Amygdala (tissue), 56 donors: ENCODE measurements at places on chromosomes 16 and 17.

DNA sequence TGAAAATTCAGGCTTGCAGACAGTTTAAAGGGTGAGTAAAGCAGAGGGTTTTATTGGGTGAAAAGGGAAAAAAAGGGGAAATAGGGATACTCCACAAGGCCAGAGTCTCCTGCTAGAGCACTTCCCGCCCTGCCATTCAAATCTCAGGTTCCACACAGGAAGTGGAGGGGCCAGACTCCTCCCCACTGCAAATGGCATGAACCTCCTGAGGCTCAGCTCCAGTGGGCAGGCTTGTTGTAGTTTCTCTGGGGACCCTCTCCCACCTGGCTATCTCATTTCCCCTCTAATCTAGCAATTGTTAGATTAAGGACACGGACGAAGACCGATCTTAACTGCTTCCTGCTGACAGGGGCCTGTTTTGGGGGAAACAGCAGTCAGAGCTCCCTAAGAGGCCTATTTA lies 43.4 kb downstream of the TAOK1 start:
- DNase-seq = no peak

DNA sequence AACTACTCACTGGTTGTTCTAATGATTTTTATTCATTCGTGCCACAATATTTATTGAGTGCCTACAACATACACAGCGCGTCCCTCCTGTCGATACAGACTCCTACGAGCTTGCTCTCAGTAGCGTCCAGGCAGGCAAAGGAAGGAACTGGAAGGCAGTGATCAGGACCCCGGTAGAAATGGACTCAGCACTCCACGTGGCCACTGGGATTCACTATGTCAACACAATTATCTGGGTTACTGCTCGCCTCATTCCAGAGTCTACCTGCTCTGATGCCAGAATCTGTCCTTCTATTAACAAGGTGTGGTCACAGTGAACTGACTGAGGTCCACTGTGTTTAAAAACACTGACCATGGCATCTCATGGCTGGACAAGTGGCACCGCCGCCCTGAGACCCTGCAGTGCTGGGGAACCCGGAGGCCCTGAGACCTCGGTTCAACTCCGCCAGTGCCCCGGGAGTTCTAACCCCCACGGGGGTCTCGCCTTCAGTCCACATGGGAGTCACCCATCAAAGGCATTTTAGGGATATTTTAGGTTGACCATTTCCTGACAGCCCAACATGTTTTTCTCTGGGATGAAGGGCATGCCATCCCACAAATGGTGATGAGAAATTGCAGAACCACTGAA lies 71.4 kb downstream of the ZFHX3 start:
- no peak for DNase-seq

DNA sequence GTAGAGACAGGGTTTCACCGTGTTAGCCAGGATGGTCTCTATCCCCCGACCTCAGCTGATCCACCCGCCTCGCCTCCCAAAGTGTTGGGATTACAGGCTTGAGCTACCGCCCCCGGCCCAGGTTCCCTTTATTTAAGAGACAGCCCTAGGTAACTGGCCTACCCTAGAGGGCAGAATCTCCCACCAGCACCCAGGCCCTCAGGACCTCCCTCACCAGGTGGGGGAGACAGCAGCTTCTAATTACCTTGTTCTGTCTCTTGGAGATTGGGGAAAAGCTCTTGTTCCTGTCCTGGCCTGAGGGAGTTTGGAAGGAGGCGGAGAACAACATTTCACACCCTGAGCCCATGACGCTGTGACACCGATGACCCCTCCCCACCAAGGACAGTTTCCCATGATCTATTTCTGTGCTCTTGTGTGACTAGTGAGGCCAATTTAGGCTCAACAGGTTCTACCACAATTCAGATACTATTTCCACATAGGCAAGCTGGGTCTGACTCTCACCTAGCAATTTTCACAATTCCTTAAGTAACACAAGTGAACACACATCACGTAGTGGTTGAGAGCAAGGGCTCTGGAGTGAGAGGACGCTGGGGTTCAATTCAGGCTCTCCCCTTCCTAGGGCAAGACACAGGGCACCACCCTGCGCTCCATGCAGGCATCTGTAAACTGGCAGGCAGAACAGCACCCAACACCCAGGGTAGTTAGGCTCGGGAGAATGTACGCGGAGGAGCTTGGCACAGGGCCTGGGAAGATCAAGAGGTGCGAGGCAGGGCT lies 20.4 kb downstream of the HDAC5 start:
- DNase-seq = no peak

- no peak for DNase-seq
These were observed 12.8 kb downstream of the LRRC36 start for GRCh38 chr16:67339453-67339852.

- peak; percentile 14 for DNase-seq
These were observed at the start of gene YBX2 for GRCh38 chr17:7294614-7295153. TSS of gene YBX2 (minus strand) at chr17:7294639. CDS start at chr17:7294500, 139 bp downstream.

GRCh38 chr17:75509528-75510258 lies 5.6 kb downstream of the CASKIN2 start:
- no peak for DNase-seq

- no peak for DNase-seq
These were observed 105.2 kb downstream of the C16orf95 start for GRCh38 chr16:87212026-87212425.

- no peak for DNase-seq
These were observed 8.6 kb downstream of the ABCA3 start for GRCh38 chr16:2331931-2332267.

DNA sequence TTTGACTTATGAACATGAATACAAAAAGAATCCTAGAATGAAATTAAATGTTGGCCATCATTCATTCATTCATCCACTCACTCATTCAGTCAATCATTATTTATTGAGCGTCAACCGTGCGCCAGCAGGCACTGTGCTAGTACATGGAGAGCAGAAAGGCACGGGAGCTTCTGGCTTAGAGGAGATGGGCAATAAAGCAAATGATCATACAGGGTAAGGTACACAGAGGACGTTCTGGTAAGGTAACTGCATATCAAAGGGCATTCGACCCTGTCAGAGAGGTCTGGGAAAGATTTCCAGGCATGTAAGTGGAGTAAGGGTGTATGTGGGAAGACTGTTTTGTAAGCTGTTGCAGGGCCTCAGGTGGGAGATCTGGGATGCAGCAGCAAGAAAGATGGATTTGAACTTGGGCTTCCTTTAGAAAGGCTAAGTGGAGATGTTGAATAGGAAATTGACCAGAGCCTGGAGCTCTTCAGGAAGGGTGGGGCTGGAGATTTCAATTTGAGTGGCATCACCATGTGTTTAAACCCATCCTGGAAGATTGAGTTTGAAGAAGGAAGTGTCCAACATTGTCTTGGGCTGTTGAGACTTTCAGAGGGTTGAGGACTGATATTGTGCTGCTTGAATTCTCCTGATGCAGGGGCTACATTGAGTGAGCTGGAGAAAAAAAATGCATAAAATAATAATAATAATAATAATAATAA lies 2.8 kb upstream of the MSI2 start:
- DNase-seq = no peak

GRCh38 chr16:67537636-67538591 lies 9.3 kb downstream of the RIPOR1 start:
- no peak for DNase-seq

DNA sequence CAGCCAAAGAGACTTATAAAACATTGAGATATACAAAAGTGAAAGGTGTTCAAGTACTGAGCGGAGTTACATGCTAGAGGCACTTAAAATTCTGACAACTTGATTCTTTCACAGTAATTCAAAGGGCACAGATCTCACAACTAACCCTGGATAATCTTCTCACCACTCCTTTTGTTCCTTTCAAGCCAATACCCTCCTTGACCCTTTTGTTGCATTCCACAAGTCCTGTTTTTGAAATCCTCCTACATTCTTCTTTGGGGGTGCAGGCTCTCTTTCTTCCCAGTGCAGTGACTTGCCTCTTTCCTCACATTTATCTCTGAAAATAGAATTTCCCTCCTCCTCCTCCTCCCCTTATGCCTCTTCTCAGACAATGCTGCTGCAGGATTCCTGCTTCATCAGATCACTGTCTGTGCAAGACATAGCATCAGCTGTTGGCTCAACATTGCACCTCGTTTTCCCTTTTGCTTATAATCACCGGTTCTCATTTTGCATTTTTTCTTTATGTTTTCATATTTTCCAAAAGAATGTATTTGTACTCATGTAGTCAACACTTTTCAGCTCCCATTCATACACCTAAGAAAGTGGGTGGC lies 199.3 kb downstream of the CDH8 start:
- no peak for DNase-seq

- DNase-seq = no peak
These were observed 42.5 kb downstream of the TMEM11 start for GRCh38 chr17:21171309-21171922.

- DNase-seq = no peak
These were observed 14.4 kb downstream of the OR1A1 start for GRCh38 chr17:3221850-3222249.

GRCh38 chr16:12296406-12296805 lies 319.9 kb downstream of the SNX29 start:
- no peak for DNase-seq

GRCh38 chr16:4465977-4466779 lies 8.2 kb downstream of the NMRAL1 start:
- no peak for DNase-seq

DNA sequence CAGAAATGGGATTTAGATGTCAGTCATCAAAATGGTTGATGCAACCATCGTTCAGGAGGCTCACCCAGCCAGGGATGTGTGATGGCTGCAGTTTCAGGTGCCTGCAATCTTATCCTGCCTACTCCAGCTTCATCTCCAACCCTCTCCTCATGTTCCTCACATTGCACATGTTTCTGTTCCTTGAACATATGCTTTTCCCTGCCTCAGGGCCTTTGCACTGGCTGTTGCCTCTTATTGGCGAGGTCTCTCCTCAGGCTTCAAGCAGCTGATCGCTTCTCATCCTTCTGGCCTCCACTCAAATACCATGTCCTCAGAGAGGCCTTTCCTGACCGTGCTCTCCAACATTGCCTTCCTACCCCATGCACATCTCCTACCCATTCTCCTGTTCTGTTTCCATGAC lies 24.6 kb downstream of the ARSG start:
- DNase-seq = no peak

GRCh38 chr16:4882633-4883285 lies 35.5 kb downstream of the UBN1 start:
- DNase-seq = no peak

- DNase-seq = no peak
These were observed 6.9 kb upstream of the FASN start for GRCh38 chr17:82104797-82105416.

DNA sequence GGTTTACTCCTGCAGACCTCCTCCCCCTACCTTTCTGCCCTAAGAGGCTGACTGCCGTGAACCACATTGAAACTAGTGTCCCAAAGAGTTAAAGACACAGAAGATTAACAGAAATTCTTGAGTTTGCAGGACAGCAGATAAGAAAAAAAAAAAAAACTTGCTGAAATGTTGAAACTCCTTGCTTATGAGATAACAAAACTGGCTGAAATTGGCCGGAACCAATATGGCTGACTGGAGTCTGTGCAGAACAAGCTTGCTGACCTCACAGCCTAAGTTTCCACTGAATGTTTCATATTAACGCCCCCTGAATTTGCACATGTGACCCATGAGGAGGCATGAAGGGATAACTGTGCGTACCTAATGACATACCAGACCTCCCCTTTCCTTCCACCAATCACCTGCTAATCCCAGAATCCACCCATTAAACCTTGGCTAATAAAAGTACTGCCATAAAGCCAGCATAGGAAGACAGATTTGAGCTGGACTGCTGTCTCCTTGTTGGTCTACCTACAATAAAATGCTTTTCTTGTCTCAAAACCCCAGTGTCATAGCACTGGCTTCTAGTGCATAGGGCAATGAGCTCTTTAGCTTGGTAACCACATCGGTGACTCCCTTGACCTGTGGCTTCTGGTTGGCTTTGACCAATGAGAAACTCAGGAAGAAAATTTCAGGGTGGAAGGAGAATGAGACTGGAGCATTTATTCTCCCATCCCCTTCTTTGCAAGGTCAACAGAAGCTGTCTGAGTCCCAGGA lies 80.1 kb downstream of the PMP22 start:
- DNase-seq = no peak

- no peak for DNase-seq
These were observed 74.8 kb upstream of the SALL1 start for GRCh38 chr16:51225878-51226277.

DNA sequence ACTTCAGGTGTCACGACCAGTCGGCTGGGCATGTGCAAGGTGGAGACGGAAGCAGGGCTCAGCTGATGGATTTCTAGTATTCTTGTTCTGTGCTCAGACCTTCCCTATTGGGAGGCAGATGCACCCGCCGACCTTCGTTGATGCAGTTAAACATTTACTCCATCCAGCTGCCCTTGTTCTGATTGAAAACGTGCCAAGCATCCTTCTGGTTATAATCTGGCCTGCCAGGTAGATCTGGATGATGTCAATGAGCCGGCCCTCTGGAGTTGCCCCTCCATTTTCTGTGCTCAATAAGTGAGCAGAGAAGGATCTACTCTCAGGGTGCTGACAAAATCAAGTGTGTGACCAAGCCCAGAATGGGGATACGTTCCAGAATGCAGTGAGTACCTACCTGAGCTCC lies 38.3 kb downstream of the CCDC182 start:
- DNase-seq = no peak

- DNase-seq = peak; percentile 43
These were observed 22.7 kb upstream of the PPM1D start for GRCh38 chr17:60577147-60577915.

GRCh38 chr17:42098730-42099399 lies 592 bp upstream of the ZNF385C start:
- no peak for DNase-seq

DNA sequence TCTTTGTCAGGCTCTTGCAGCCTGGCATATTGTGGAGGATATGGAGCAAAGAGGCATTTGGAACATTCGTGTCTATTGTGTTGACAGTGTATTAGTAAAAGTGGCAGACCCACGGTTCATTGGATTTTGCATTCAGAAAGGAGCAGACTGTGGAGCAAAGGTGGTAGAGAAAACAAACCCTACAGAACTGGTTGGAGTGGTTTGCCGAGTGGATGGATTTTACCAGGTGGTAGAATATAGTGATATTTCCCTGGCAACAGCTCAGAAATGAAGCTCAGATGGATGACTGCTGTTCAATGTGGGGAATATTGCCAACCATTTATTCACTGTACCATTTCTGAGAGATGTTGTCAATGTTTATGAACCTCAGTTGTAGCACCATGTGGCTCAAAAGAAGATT lies 44.5 kb downstream of the EFCAB13 start:
- no peak for DNase-seq

- DNase-seq = no peak
These were observed 32.5 kb upstream of the DHRS7B start for GRCh38 chr17:21094298-21094704.

DNA sequence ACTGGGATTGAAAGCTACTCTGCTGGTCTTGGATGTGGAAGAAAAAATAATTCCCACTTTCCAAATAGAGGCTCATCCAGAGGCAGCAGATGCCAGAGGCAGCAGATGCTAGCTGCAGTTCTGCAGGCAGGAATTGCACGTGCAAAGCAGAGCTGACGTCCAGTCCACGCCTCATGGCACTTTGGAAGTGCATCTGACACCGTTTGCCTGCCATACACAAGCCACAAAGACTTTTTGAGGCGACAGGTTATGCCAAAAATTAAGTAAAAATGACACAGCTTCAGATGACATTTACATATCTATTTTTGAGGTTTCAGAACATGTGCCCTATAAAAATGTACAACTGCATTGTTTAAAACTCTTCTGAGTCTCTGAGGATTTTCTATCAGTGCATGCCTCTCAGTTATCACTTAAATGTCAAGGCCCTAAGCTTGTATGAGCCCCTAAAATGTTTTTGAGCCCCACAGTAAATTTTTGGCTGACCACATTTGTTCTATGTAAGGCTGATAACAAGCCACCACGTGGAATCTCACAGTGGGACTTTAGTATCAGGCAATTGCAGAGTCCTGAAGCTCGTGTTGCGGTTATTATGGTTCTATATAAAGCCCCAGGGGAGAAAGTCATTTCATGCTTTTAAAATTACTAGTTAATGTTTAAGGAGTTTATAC lies 239.2 kb downstream of the PRKCA start:
- no peak for DNase-seq

- DNase-seq = peak; percentile 22
These were observed 20.4 kb downstream of the MIEF2 start for GRCh38 chr17:18280766-18281371.
